Cortex of kidney (tissue), 1 donor: ENCODE measurements at places on chromosomes 3 and 15.

- no peak for DNase-seq
Measured at GRCh38 chr3:37770336-37770735, 91.3 kb upstream of the CTDSPL start.

GRCh38 chr3:68136411-68136810 is 482.0 kb upstream of the SUCLG2 start:
- DNase-seq = no peak

DNA sequence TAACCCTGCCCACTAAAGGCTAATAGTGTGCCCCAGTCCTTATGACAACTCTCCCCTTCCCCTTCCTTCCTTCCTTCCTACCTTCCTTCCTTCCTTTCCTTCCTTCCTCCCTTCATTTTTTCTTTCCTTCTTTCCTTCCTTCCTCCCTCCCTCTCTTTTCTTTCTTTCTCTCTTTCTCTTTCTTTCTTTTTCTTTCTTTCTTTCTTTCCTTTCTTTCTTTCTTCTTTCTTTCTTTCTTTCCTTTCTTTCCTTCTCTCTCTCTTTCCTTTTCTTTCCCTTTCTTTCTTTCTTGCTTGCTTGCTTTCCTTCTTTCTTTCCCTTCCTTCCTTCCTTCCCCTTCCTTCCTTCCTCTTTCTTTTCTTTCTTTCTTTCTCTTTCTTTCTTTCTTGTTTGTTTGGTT is 28.2 kb upstream of the SUSD5 start:
- DNase-seq = no peak

GRCh38 chr3:153633407-153633806 is 471.4 kb downstream of the RAP2B start:
- no peak for DNase-seq

- DNase-seq = no peak
Measured at GRCh38 chr15:100265641-100266035, 76.1 kb downstream of the ADAMTS17 start.

DNA sequence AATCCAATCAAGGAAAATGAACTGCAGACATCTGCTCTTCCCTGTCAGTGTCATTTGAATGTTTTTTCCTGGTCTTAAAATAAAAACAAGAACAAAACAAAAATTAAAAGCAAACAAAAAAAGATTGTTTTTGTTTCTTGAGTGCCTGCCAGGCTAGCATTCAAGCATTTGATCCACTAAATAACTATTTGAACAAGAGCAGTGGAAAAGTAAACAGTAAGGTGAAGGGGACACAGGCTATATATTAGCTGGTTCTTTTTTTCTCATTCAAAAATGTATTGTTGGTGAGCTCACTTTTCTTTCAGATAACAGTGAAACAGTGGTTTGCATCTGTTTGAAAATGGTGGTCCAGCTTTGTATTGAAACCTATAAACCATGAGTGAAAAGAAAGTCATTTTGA is 586.9 kb upstream of the SGO1 start:
- no peak for DNase-seq

GRCh38 chr3:36403661-36404060 is 23.4 kb downstream of the STAC start:
- no peak for DNase-seq

DNA sequence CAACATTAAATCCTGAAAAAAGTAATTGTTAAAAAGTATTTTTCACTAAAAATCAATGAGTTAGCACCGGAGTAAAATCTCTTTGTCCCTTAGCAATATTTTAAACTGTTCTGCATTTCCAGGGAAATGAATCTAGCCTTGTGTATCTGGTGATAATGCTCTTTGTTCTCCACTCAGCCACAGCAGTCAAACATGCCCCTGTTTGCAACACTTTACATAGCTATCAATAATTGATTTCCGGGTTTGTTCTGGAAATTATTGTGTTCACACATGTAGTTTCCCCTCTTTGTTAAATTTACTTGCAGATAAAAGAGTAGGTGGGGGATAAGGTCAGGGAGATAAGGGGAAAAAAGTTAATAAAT is 3.6 kb upstream of the A4GNT start:
- no peak for DNase-seq

GRCh38 chr3:107989661-107990060 is 101.2 kb downstream of the CD47 start:
- DNase-seq = no peak

DNA sequence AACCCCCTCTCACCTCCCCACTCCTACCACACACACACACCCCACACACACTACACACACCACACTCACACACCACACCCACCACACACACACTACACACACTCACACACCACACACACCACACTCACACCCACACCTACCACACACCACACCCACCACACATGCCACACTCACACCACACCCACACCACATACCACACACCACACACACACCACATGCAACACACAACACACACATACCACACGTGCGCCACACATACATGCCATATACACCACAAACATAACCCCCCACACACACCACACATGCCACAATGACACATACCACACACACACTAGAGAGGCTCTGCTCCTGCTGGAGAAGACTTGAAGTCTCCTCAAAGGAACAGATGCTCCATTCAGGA is 5.9 kb upstream of the ITPKA start:
- no peak for DNase-seq

GRCh38 chr3:185658504-185658912 is 72.4 kb downstream of the SENP2 start:
- no peak for DNase-seq

DNA sequence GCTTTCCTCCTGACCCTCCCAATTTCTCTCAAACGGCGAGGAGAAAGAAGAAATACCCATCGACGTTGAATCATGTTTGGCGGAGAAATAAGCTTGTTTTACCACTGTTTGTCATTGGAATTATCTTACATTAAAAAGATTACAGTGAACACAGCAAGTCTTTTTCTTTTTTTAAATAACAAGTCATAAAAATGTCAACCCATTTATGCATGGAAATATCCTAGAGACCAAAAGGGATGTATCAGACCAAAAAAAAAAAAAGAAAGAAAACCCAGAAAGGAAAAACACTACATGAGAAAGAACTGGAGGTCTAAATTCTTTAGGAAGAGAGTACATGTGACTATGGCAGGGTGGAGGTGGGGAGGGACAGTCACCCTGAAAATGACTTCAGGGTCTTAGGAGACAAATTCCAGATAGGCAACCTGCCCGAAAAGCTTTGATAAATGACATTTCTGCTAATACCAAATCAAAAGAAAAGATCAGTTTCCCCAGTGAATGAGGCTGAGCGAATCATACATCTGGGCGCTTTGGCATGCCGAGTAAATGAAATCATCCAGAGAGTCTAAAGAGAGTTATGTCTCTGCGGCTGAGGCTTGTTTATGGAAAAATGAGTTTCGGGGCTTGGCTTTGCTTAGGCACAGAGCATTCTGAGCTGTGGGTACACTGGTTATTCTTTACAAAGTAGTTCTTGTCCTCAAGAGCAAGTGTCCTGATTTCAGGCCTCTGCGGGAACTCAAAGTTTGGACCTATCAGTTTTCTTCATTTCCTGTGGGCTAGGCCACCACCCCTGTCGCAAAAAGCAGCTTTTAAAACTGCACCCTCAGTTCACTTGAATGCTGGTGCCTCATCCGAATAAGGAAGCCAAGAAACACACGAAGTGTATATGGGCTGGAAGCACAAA is 110.1 kb upstream of the TGFBR2 start:
- no peak for DNase-seq

DNA sequence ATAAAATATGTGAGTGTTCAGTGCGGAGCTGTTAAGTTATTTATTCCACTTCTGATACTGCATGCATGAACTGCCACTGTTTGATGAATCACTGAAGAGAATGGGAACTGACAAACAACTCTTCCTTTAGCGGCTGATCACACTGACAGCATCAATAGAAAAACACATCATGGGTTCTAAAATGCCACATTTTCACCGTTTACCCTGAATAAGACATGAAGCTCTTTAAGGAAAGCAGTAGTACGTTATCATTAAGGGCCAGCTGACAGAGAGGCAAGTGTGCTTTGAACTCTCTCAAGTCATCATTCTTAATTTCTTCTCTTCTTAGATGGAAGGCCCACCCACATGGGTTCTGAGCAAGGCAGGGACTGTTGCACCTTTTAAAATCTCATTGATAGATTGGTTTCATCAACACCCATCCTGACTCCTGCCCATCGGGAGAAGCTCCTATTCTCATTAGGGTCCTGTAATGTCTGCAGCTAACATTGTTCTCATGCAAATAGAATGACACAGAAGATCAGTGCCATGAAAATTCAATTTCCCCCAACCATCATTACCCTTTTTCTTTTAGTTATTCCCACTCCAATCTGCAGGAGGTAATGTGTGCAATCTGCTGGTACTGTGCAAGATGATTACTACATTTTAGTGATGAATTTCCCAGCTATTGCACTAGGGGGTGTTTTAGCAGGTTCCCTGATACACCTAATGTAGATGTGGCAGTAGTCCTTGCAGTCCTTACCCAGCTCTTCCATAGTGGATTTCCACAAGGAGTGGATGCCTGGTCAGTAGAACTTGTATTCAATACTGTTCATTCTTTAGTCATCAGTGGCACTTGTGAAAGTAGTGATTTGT is 119.1 kb downstream of the ROBO2 start:
- no peak for DNase-seq

GRCh38 chr3:72727172-72727571 is 121.1 kb downstream of the SHQ1 start:
- no peak for DNase-seq

- no peak for DNase-seq
Measured at GRCh38 chr3:161371441-161372320, at the start of gene SPTSSB. Gene SPTSSB (minus strand): TSS chr3:161371517. CDS start chr3:161346323, 25,194 bp downstream.

DNA sequence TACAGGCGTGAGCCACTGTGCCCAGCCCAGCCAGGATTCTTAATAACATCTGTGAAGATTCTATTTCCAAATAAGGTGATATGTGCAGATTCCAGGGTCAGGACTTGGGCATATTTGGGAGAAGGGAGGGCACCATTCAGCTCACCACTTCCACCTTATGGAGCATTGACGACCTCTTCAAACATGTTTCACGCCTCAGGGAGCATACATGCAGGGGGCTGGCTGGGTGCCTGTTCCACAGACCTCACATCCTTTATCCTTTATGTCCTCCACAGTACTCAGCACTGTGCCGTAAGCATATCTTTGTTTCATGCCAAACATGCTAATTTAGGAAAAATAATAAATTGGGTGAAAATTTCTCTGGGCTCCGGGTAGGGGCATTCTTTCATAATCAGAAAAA is 229.0 kb downstream of the THSD4 start:
- no peak for DNase-seq

DNA sequence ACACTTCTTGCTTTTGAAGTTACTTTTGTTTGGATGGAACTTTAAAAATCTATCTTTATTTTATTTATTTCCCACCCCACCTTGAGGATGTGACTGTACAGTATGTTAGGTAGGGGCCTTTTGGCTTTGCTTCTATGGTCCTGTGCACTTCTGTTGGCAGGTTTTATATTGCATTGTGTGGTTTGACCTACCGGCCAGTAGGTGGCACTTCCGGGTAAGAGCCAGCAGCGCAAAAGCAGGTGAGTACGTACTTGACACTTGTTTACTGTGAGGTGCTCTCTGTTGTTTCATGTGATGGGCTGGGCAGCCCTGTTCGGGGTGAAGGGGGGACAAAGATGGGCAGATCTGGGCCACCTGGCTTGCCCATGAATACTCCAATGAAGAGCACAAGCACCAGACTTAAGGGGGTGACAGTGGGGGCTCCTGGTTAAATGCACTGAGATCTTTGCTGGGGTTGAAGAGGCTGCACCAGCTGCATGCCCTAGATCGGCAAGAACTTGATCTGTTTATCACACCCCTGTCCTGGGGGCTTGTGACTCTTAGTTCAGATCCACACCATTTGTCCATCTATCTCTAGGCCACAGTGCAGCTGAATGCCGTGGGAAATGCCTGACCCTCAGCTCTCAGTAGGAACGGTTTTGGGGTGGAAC is 131.6 kb downstream of the NLGN1 start:
- no peak for DNase-seq

DNA sequence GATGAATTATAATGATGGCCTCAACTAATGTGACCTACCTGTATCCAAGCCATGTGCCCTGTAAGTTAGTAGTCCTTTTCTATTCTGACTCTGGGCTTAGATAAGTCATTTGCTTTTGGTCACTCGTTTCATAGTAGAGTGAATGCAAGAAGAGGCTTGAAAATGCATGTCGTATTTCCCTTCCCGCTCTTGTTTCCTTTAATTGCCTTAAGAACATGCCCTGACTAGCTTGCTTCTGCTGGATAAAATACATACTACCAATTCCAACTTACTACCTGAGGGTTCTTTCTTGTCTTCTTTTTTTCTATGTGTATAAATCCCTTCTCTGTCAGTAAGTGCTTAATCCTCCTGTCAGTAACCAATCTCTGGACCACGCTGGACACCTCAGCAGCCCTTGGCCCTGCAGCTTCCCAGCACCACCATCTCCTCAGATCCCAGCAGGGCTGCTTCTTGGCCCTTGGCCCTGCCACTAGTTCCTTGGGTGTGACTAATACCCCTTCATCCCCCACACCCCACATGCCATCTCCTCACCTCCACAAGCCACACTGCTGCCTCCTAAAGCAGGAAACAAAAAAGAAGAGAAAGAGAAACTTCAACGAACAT is 771.7 kb downstream of the IGSF11 start:
- no peak for DNase-seq

- DNase-seq = no peak
Measured at GRCh38 chr3:45280232-45280631, 54.1 kb upstream of the TMEM158 start.

DNA sequence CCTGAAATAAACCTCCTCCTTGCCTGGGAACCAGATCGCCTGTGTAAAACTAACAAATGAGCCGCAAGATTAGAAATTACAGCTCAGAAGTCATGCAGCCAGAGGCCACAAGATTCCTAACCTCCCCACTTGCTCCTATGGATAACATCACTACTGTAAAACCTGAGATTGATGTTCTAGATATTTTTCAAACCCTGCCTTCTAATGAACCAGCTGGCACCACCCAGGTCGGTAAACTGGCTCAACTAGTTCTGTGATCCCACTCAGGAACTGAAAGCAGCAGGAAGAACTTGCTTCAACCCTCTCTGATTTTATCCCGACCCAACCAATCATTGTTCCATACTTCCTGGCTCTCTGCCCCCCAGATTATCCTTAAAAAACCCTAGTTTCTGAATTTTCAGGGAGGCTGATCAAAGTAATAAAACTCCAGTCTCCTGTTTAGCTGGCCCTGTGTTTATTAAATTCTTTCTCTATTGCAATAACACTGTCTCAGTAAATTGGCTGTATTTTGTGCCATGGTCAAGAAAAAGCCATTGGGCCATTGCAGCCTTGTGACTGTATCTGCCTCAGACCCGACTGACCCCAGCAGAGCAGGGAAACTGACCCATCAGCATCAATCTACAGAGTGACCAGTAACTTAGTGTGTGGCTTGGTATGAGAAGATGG is 98.9 kb downstream of the RPLP1 start:
- no peak for DNase-seq
